Stimulated activated CD8-positive, alpha-beta memory T cell treated with anti-CD3 and anti-CD28 coated beads, Interleukin-4, amount 100 ng/mL, for 4 hours (primary cell): ENCODE measurements at places on chromosomes 3 and 15.

DNA sequence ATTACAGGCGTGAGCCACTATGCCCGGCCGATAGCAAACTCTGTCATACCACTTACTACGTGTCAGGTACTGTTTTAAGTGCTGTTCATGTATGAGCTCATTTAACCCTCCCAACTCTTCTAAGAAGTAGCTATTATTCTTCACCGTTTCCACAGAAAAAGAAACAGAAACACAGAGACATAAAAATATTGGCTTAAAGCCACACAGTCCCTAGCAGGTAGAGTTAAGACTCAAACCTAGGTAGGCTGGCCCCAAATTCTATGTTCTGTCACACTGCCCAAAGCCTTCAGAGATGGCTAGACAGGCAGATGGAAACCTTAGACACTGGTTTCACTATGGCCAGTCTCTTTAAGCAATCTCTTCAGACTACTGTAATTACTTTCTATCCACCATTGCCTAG lies 149.8 kb upstream of the KCNMB2 start:
- no peak for DNase-seq

DNA sequence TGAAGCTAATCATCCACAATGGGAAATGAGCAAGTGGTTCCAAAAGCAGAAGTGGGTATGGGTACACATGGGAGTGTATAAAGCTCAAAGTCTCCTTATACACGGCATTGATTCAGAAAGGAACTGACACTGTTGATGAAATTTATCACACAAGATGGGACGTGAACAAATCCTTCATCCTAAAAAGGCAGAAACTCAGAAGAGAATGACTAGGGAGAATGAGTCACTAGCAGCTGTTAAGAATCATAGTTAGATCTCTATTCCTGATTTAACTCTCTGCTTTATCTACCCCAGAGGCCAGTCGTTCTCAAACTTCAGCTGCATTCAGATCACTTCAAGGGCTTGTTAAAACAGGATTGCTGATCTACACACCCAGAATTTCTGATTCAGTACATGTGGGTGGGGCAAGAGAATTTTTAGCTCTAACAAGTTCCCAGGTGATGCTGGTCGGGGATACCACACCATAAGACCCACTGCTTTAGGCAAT lies 97.7 kb upstream of the PHLDB2 start:
- DNase-seq = no peak

DNA sequence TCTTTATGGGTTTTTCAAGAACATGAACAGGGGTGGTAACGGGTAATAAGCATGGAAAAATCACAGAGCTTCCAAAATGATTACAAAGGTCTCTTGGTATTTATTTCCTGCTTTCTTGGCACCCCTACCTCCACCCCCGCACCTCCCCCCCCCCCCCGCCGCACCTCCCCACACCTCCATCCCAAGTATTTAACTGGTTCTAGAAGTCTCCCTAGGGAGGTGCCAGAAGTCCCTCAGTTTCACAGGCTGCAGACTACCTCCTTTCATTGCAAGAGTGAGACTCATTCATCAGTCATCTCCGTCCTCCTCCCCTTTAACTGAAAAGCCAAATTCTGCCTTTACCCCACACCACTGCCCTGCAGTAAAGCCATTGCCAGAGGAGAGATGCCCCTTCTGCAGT lies 169.4 kb downstream of the ALDH1A2 start:
- no peak for DNase-seq

GRCh38 chr15:75456710-75457109 lies 5.2 kb upstream of the SIN3A start:
- DNase-seq = no peak

GRCh38 chr3:133570937-133571320 lies 2.6 kb upstream of the CDV3 start:
- no peak for DNase-seq

DNA sequence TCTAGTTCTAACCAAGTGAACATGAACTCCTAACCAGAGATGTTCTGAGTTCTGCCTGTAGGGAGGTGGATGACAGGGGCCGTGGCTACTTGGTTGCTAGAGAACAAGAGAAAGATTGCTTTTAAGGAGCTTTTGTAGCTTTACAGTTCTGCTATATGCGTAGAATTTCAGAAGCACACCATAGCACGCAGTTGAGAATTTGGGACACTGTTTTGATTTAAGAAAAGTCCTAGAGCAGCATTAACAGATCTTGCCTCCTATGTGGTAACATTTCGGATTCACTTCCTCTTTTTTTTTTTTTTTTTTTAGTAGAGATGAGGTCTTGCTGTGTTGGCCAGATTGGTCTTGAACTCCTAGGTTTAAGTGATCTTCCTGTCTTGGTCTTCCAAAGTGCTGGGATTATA lies 181.7 kb downstream of the TCF12 start:
- DNase-seq = no peak

- DNase-seq = no peak
These were observed 55.2 kb upstream of the KCNH8 start for GRCh38 chr3:19093084-19093483.

GRCh38 chr3:141680620-141681389 lies 57.3 kb upstream of the RNF7 start:
- DNase-seq = no peak

- no peak for DNase-seq
These were observed 5.2 kb downstream of the SETD5 start for GRCh38 chr3:9402410-9403228.

GRCh38 chr3:160564949-160565441 lies 376 bp downstream of the KPNA4 start:
- DNase-seq = peak; percentile 21

GRCh38 chr3:26018889-26019288 lies 229.0 kb downstream of the OXSM start:
- no peak for DNase-seq

- no peak for DNase-seq
These were observed 12.6 kb downstream of the IGDCC3 start for GRCh38 chr15:65365229-65365628.

GRCh38 chr3:42721690-42722089 lies 19.1 kb upstream of the HHATL start:
- DNase-seq = no peak

DNA sequence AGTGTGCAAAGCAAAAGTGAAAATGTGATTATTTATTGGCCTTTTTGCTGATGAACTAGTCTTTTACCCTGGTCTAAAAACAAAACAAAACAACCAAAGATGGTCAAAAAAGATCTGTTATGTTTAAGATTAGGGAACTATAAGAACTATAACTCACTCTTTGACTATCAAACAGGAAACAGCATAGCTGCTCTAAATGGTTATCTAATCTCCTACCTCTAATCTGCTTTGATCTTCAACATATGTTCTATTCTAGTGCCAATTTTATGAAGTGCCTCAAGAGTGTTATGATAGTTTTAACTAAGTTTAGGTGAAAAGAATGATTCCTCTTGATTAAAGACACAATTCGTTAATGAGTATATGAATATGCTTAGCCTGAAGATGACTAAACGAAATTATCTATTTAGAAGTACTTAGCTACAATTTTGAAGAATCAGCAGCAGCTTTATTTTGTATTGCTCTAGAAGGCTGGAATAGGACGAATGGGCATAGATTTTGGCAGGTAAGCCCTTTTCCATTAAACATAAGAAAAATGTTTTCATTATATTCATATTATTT lies 46.0 kb downstream of the SETD2 start:
- no peak for DNase-seq

DNA sequence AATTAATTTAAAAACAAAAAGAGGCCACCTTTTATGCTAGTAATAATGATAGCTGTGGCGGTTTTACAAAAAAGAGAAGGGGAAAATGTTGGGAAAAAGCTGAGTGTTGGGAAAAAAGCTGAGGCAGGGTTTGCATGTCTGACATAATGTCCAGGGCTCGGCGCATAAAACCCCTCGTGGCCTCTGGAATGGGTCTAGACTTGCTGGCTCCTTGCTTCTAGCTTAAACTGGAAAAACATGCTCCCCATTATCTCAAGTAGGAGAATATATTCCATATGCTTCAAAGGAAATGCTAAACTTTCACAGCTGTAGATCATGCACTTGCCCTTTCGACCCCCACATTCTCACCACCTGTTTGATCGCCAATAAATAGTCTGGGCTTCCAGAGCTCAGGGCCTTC lies 53.0 kb downstream of the CYP19A1 start:
- DNase-seq = no peak

GRCh38 chr15:53836618-53837017 lies 77.2 kb upstream of the WDR72 start:
- DNase-seq = no peak

- DNase-seq = no peak
These were observed 330.4 kb upstream of the LRRFIP2 start for GRCh38 chr3:37504583-37505357.

GRCh38 chr3:78249294-78249693 lies 1209.4 kb downstream of the ROBO2 start:
- no peak for DNase-seq

DNA sequence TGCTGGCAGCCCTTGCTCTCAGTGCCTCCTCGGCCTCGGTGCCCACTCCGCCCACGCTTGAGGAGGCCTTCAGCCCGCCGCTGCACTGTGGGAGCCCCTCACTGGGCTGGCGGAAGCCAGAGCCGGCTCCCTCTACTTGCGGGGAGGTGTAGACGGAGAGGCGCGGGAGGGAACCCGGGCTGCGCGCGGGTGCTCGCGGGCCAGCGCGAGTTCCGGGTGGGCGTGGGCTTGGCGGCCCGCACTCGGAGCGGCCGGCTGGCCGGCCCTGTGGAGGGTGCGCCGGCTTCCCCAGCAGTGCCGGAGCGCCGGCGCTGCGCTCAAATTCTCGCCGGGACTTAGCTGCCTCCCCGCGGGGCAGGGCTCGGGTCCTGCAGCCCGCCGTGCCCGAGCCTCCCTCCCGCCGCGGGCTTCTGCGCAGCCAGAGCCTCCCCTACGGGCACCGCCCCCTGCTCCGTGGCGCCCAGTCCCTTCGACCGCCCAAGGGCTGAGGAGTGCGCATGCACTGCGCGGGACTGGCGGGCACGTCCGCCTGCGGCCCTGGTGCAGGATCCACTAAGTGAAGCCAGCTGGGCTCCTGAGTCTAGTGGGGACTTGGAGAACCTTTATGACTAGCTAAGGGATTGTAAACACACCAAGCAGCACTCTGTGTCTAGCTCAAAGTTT lies 231.5 kb downstream of the EFHB start:
- DNase-seq = no peak

DNA sequence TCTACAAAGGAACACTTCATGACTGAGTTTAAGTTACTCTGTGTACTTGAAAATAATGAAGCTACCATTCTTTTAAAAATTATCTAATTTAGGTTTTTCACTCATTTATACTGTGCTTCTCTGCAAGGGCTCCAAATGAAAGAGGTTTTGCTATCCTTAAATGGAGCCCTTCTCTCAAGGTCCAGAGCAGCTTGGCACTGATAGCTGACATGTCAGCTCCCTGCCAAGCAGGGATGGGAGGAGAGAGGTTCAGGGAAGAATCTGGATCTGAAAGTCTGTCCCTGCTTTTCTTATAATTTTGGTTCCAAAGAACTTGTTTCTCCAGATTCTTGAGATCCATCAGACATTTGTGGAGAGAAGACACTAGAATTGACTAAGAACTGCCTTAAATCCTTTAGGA lies 39.1 kb downstream of the MRPS11 start:
- DNase-seq = no peak

DNA sequence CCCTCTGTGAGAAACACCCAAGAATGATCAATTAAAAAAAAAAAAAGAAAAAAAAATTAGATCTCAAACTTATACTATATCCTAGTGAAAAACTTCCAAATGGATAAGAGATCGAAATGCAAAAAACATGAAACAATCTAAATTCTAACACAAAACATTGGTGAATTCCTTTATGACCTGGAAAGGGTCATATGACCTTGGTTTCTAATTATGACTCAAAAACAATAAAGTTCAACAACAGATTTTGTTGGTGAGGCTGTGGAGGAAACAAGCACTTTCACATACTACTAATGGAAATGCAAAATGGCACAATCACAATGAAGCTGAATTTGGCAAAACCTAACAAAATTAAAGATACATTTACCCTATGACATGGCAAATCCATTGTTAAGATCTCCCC lies 45.3 kb downstream of the HSPBAP1 start:
- no peak for DNase-seq

DNA sequence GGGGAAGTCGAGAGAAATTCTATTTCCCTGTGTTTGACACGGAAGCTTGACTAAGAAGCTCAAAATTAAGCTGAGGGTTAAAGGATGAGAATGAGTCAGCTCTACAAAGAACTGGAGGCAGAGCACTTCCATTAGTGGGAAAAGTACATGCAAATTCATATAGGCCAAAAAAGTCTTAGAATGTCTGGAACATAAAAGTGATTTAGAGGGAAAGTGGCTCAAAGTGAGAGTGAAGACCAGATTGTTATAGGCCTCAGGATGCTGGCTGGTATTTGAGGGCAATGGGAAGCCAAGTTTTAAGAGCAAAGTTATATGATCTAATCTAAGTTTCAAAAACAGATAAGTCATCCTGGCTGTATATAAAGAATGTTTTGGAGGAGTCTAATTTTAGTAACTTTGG lies 857.3 kb downstream of the NAALADL2 start:
- DNase-seq = no peak

DNA sequence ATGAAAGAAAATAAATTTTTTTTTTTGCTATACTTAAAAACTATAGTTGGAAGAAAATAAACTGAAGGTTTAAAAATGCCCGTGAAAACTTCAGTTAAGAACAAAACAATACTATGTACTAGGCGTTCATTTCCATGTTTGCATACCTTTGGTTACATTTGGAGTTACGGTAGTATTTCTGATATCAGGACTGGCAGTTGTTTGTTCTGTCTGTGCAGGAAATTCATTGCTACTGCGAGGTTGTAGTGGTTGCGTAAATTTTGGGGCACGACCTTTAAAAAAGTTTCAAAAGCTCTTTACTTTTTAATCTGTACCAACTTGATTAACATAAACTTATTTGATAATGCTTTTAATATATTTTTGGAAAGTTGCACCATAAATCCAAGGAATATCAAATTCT lies 47.9 kb downstream of the ST3GAL6 start:
- no peak for DNase-seq

DNA sequence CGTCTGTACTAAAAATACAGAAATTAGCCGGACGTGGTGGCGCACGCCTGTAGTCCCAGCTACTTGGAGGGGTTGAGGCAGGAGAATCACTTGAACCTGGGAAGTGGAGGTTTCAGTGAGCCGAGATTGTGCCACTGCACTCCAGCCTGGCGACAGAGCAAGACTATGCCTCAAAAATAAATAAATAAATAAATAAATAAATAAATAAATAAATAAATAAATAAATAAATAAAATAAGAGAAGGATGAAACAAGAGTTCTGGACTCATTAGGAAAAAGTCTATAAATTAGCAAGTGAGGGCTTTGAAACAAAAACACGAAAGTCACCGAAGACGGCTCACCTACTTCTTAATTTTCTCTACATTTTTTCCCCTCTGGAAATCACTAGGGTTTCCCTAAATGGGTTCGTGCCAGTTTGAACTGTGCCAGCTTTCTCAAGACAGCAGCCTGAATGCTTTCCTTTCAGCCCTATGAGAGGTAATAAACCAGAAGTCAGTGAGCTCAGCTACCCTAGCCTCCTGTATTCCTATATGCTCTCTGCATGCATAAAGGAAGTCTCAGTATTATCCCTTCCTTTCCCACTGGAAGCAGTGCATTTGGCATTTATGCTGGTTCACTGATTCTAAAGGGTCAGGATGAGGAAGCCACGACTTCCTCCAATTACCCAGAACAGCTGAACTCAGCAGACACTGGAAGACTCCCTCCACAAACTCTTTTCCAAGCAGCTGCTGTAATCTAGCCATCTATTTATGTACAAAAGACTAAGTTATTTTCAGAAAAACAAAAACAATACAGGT lies 266.9 kb downstream of the ZBBX start:
- no peak for DNase-seq

- DNase-seq = no peak
These were observed 84.7 kb downstream of the DCUN1D1 start for GRCh38 chr3:182895513-182896112.

- DNase-seq = no peak
These were observed 60.9 kb upstream of the PYGO1 start for GRCh38 chr15:55649058-55649423.

- DNase-seq = no peak
These were observed 57.8 kb downstream of the EPHB3 start for GRCh38 chr3:184619369-184619768.
